ENCODE measurements at places on chromosomes 12 and 14.
A peak's percentile ranks its signal among the peaks of the same experiment; 100 is the strongest.

DNA sequence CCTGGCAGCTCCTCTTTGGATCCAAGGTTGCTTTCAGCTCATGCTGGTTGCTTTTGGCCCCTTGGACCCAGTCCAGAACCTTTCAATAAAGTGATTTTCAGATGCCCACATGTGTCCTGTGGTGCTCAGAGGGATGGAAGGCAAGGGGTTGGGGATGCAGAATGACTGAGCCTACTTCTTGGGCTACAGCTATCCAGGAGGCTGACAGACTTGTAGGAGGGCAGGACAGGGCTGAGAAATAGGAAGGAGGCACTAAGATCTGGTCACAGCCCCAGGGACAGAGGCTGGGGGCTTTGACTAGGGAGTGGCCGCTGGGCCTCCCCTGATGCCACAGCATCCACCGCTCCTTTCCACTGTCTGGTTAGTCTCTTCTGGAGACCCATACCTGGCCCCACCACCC is 1.2 kb upstream of the HOXC11 start:
- no peak for DNase-seq

DNA sequence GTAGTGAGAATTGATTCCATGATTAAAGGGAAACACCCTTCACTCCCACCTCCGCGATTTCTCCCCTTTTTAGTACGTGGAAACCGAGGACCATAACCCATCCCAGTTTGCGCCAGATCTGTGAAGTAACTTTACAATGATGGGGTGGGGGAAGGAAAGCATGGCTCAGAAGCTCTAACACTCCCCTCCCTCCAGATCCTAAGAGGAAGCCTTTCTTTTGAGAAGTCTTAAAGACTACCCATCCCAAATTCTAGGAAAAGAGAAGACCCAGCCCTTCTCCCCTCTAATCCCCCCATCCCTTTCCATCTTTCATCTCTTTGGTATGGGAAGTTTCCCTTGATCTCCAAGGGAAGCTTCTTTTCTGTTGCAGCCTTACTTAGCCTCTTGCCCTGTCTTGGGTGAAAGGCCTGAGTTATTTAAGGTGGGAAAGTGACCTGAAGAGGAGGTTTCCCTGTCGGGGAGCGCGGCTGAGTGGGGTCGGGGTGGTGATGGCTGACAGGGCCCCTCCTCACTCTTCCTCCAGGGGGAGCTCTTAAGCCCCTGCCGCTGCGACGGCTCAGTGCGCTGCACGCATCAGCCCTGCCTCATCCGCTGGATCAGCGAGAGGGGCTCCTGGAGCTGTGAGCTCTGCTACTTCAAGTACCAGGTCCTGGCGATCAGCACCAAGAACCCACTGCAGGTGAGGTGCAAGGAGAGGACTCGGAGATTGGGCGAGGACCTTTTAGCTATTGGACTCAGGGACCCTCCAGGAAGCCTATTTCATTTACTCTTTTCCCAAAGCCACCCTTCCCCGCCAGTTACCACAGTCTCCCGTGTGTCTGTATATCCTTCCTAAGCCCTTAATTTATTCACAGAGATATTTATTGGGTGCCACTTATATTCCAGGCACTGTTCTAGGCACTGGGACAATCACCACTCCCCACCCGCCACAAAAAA is 1.8 kb downstream of the MARCHF9 start:
- peak; percentile 38 for DNase-seq

DNA sequence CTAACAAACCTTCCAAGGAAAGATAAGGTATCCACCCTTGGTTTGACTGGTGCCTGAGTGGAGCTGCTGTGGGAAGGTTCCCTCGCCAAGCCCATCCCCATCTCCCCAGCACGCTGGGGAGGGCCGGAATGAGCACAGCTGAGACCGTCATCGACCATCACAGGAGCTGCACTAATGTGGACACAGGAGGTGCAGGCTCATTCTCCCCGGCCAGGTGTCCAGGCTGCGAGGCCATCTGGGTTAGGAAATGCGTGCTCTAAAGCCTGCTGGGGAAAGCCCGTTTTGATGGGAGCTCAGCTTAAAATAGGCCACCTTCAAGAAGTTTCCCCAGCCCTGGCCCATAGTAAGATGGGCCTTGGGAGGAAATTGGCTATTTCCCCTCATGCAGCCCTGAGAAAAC is 35.2 kb upstream of the FOXN3 start:
- DNase-seq = no peak

- DNase-seq = no peak
These were observed 256.7 kb upstream of the PLEKHG7 start for GRCh38 chr12:92446083-92446460.

GRCh38 chr14:40119321-40119720 is 687.1 kb upstream of the FBXO33 start:
- DNase-seq = no peak

- DNase-seq = no peak
These were observed 25.3 kb downstream of the DDHD1 start for GRCh38 chr14:53127832-53128231.

DNA sequence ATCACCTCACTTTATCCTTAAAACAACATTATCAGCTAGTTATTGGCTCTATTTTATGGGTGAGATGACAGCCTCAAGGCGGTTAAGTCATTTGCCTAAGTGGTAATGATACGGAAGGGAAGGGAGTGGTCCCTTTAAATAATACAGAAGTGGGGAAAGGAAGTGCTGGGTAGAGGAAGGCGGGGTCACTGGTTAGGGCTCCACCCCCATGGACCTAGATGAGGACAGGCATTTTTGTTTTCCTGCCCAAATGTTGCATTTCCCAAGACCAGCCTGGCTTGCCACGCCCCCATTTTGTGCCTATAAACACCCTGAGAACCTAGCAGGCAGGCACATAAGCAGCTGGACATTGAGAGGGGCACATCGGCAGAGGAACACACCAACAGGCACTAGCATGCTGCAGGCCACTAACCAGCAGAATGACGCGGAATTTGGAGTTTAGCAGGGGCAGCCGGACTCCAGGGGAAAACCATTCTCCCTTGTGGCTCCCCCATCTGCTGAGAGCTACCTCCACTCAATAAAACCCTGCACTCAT is 100.9 kb downstream of the EPS8 start:
- no peak for DNase-seq

DNA sequence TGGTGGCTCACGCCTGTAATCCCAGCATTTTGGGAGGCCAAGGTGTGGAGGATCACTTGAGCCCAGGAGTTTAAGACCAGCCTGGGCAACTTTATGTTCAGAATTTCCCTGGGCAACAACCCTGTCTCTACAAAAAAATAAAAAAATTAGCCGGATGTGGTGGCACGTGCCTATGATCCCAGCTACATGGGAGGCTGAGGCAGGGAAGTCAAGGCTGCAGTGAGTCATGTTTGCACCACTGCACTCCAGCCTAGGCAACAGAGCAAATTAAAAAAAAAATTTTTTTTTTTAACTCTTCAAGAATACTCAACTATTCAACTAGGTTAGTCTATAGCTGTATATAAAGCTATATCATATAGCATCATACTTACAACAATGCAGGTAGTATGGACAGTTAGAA is 113.0 kb downstream of the RALGAPA1 start:
- DNase-seq = no peak

- DNase-seq = no peak
These were observed 30.5 kb downstream of the PUS7L start for GRCh38 chr12:43728117-43728516.

GRCh38 chr14:29999013-29999539 is 71.4 kb upstream of the PRKD1 start:
- DNase-seq = no peak

- no peak for DNase-seq
These were observed 18.4 kb upstream of the PRPF39 start for GRCh38 chr14:45065540-45065939.

DNA sequence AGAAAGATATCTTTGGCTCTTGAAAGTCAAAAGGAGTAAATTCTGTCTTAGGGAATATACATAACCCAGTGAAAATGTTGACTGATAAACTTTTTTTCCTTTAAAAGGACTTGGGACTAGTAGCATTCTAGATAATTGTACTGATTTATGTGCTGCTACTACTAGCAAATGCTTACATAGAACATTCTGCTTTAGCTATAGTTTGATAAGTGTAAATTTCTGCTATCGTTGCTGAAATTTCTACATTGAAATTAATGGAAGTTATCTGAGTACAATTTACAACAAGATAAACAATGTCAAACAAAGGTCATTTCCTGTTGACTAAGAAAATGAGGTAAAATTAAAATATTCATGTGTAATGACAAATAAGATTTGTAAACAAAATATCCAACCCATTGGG is 48.3 kb upstream of the CNTN1 start:
- no peak for DNase-seq

- no peak for DNase-seq
These were observed 1.2 kb upstream of the CLEC7A start for GRCh38 chr12:10131111-10131690.

DNA sequence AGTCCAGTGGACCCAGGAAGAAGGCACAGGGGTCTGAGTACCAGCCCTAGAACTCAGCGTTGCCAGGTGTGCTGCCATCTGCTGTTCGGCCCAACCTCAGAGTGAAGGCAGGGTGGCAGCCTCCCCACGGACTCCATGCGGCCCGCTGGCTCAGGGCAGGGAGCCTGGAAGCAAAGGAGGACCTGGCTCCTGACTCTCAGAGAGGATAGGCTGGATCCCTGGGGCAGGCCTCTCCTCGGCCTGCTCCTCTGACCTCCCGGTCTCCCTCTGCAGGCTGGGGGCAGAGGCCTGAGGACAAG is 10.1 kb downstream of the MCRS1 start:
- no peak for DNase-seq

DNA sequence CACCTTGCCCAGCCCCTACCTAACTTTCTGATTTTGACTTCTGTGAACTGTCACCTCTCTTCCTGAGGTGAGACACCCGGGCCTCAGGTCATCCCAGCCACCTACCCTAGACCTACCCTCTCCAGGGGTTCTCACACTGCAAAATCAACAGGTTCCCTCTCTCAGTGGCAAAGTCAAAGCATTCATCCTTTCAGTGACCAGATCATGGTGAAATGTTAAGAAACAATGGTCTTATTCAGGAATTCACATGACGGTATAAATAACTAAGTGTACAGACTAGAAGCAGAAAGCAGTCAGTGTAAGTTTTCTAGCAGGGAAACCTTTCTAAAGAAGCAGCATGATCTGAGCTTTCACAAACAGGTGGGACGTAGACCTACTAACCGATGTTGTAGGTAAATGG is 133.4 kb downstream of the TMTC1 start:
- no peak for DNase-seq

DNA sequence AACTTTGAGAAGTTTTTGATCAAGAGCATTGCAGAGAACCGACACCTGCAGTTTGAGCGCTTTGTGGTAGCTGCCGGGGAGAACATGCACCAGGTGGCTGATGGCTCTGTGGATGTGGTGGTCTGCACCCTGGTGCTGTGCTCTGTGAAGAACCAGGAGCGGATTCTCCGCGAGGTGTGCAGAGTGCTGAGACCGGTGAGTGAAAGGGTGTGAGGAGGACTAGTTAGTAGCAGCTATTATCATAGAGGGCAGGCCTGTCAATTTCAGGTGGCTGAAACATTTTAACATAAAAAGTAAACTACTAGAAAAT is 27.0 kb upstream of the HIGD1C start:
- no peak for DNase-seq

- DNase-seq = no peak
These were observed 183.1 kb downstream of the PHLDA1 start for GRCh38 chr12:75848431-75848925.

DNA sequence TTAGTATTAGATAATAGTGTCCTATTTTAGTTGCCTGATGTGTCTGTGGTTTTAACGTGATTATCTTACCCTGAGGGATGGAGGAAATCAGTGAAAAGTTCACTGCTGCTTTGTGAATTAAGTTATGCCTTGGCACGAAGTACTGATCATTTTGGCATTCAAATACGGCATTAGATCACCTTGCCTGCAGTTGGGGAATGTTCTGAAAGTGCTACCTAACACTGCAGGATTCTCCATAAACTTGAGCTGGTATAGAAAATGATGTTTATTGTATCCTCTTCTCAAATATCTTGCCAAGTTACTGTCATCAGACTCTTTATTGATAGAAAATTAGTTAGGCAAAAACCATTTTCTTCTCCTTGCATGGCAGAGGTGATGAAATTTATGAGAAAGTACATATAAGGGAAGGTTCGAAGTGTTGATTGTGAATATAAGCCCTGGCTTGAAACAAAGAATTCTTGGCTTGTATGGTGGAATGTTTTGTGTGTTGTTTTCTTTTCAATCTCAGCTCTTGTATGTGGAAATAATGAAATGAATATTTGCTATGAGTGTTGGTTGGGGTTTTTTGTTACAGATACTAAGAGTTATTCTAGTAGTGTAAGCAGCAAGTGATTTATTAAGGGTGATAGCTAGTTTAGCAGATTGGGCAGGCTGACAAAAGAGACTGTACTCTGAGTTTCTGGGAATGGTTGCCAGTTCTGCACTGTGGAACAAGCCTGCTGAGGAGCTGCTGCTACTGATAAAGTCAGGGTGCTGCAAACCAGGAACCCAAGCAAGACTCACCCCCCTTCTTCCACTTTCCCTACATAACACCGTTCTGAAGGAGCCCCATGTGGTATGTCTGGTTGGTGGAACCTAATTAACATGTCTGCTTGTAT is 448.3 kb downstream of the PCNX1 start:
- DNase-seq = no peak

All from activated naive CD4-positive, alpha-beta T cell (primary cell).